COLO829 (cell line): ENCODE measurements at places on chromosomes 12 and 14.
A peak's percentile ranks its signal among the peaks of the same experiment; 100 is the strongest.

GRCh38 chr14:104139460-104140212, 1.2 kb downstream of the KIF26A start:
- DNase-seq = no peak

- peak; percentile 12 for DNase-seq
These were observed 224.5 kb downstream of the VRK1 start for GRCh38 chr14:97021571-97022168.

DNA sequence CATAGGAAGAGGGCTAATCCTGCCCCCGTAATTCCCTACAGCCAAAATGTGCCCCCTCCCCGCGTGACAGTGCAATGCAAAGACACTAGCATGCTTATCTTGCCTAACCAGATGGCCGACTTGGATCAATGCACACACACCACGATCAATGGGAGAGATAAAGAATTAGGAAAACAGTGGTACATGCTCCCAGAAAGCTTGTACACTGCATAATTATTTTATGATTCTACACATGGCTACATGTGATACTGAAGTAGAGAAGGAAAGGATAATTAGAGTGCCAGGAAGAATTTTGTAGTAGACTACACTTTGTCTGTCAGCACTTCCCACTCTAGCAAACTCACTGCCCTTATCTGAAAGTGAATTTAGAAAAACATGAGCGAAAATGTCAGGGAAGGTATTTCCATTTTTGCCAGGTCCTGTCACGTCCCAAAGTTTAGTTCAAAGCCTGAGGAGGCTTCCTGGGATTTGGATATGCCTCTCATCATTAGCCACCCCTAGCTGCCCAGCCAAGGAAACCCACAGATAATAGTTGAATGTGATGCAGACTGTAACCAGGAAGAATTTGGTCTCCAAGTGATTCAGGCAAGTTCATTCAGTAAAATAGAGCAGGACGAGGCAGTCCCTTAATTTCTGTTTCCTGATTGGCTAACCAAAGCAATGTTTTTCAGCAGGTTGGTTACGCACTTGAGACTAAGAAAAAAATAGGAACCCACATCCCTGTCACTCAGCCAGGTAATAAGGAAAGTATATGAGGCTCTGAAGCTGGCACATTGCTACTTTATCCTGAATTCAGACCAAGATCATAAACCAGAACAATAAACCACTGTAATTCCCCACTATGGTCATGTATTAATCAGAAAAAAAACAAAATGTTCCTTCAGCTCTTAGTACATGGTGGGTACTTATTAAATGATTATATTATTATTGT, 199.6 kb upstream of the OTX2 start:
- no peak for DNase-seq

DNA sequence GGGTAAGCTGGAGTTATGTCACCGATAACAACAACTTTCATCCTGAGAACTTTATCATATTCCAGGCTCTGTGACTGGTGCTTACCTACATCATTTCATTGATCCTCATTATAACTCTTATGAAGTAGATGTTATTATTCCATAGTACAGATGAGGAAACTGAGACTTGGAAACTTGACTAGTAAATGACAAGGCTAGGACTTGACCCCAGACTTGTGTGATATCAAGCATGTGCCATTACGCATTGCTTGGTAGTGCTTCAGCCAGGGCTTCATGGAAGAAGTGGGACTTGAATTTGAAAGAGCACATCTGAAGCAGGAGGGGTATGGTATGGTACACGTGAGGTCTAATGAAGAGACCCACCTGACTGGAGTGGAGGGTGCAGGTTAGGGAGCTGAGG, 11.9 kb downstream of the AVIL start:
- no peak for DNase-seq

GRCh38 chr14:75428230-75429104, 645 bp downstream of the JDP2 start:
- no peak for DNase-seq

DNA sequence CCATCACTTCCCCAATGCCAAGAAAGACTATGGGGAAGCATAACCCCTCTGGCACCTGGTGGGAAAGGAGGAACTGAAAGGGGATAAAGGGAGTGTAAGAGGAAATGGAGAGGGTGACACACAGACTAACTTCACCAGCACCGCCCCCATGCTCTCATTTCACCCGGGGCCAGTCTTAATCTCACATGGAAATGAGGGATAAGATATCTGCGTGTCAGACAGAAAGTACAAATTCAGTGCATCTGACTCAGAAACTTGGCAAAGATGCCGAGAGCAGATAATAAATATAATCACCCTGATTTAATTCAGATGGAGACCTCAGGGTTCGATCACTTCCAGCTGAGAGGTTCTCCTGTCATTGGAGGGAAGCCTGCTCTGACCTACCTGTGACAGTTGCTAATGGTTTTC, 191.6 kb downstream of the DUSP6 start:
- peak; percentile 61 for DNase-seq

DNA sequence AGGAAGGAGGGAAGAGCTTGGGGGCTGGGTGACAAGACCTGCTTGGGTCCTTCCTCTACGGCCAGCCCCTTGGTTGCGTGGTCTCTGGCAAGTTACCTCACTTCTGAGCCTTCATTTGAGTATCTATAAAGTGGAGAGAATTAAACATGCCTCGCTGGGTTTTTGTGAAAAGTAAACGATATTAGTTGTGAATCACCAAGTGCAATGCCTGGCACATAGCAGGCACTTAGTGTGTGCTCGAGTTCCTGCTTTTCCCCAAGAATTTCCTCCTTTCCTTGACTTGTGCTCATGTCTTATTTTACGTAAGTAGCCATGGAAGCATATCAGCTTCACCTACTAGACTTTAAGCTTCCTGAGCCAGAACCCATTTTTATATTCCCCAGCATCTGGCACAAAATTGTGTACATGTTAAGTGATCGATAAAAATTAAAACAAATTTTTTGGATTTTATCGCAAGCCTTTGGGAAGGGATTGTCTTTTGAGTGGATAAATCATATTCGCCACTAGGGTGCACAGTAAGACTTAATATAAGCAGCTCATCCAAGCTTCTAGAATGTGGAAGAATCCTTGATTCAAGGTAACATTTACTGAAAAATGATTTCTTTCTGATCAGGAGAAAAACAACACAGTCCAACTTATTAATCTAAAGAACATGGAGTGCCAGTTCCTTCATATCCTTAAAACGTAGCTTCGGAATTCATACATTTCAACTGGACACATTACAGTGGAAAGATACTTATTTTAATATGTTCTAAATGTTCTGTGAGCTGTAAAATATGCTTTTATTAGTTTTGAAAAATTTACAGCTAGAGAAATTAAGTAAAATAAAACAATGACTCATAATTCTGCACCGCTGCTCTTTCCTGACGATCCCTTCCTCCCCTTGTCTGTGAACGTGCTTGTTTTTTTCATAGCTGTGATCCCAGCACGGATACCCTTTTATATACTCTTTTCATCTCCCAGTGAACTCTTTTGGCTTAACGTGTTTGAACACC, 62.0 kb downstream of the SLC25A47 start:
- no peak for DNase-seq

- DNase-seq = no peak
These were observed 61.1 kb downstream of the RIMBP2 start for GRCh38 chr12:130655010-130655409.

DNA sequence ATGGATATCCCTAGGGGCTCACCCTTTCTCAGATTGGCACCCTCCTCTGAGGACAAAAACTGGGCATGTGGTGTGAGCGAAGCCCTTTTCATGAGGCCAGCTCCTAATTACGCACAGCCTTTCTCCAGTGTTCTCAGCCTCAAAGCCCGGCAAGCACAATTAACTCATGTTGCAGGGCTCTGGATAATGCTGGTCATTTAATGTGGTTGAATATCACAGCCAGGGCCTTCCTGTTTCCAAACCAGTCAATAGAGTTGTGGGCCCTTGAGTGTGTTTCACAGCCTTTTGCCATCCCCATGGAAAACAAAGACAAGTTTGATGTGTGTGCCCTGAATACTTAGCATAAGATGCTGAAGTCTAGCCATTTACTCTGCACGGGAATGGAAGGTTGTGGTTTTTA, 114.2 kb upstream of the ARHGAP5 start:
- DNase-seq = no peak

DNA sequence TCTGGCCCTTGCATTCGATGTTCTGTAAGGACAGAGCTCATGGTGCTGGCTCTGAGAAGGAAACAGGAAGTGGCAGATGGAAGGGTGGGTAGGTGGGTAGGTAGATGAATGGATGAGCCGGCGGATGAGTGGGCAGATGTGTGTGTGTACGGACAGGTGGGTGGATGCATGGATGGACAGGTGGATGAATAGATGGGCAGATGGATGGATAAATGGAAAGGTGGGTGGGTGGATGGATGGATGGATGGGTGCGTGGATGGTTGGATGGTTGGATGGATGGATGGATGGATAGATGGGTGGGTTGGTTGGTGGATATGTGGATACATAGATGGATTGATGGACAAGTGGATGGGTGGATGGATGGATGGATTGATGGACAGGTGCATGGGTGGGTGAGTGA, 27.6 kb upstream of the PPP1R13B start:
- no peak for DNase-seq

DNA sequence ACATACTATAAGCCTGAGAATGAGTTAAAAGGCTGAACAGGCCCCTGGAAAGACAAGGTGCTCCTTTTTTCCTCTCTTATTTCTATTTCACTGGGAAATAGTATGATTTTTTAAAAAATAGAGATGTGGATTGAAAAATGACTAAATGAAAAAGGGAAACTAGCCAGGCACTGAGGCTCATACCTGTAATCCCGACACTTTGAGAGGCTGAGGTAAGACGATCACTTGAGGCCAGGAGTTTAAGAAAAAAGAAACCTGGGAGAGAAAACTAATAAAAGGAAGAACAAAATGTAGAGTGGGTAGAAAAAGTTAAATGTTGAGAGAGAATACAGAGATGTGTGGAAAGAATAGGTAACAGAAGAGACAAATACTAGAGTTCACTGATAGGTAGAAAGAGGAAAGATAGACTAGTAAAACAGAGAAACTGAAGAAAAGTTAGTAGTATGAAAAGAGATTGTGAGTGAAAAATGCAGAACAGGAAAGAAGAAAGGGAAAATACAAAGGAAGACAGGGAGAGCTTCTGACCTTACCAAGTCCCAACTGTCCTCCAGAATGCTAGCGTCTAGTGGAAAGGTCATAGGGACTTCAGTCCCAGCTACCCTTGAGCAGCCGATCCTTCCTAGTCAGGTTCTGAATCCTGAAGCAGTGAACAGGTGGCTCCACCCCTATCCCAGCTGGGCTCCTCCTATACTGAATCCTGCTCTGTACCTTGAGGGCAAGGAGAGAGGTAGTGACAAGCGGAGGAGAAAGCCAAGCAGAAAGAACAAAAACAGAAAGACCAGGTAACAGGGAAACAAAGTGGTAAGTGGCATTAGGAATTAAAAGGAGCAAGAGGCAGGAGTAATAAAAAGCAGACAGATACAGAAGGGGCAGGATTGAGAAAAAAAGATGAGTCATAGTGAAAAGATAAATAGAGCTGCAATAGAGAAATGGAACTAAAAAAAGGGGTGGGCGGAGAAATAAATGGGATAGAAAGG, 7.3 kb downstream of the TMEM116 start:
- DNase-seq = no peak

GRCh38 chr12:124902916-124903315, 11.5 kb downstream of the UBC start:
- DNase-seq = no peak

- no peak for DNase-seq
These were observed 185.3 kb upstream of the PWP1 start for GRCh38 chr12:107500307-107500706.

- peak; percentile 21 for DNase-seq
These were observed 1.2 kb upstream of the MAPKAPK5 start for GRCh38 chr12:111840807-111841206.

DNA sequence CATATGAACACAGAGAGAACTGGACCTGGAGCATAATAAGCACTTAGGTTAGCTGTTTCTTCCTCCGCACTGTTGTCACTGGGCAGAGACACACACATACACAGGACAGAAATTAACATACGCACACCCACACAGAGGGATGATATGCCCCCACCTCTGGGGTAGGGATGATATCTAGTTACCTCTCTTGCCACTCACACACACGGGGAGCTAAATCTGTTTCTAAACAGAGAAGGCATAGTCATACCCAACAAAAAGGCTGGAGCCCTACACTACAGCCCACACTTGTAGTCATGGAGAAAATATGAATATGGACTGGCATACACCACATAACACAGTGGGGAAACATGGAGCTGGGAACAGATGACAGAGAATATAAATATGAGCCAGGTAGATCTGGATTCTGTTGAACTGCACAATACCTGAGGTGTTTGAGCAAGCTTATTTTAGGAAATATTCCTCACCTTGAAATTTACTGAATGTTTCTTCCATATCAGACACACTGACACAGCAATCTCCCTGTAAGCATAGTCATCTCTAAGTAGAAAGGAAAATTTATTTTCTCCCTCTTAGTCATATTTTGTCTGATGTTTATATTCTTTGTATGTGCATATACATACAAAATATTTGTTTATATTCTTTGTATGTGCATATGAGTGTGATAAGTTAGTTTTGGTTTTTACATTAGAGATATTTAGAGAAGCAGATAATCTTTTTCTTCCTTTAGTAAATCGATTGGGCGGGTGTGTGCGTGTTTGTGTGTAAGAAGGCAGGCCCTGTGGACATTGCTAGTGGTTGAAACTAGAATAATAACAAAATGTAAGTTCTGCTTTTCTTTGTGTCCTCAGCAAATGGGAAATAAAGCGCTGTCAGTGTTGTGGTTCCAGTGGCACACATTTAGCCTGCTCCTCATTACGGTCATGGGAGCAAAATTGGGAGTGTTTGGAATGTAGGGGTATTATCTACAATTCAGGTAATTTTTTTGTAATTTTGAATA, 20.9 kb upstream of the SCFD1 start:
- DNase-seq = no peak

DNA sequence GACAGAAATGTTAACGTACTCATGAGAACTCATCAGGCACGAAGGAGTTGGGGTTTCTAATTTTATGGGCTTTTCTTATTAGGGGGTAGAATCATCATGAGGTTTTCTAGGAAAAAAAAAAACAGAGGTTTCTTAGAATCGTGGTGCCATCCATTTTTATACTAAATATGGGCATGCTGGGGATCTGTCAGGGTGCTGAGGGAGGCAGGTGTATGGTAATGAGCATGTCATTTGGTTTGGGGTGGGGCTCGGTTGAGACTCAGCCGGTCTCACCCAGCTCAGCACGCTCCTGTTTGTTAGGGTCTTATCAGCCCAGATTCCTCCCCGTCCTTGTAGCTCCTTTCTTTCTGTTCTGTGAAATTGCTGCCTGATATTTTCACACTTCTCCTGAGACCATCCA, 98.2 kb downstream of the DICER1 start:
- no peak for DNase-seq

DNA sequence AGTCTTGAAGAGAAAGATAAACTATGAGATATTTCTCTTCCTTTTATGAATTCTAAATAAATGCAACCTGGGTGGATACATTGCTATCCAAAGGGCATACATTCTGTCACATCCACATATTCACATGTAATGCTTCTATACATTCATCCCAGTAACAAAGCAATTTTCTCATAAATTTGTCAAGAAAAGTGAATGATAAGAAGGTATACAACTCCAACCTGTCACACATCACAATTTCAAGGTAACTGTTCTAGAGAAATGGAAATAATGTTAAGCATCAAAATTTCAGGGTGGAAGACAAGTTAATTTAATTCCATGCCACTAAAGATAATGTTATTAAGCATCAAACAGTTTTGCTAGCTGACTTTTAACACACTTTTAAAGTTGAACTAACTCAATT, 212.9 kb downstream of the SYT10 start:
- no peak for DNase-seq
